ENCODE measurements at places on chromosomes 13 and 19. TPM values are rescaled to one million over a fixed set of nuclear protein-coding genes. Genes with fewer than 3 reads are reported as not detected.

CEACAM18 gene
- total RNA-seq = not detected

CALR gene
- total RNA-seq = 508 TPM

APLP1 gene
- 93.9 TPM for total RNA-seq

ZNF625 gene
- total RNA-seq = not detected

MAP3K10 gene
- 15.5 TPM for total RNA-seq
